Stimulated activated CD8-positive, alpha-beta memory T cell treated with anti-CD3 and anti-CD28 coated beads, Interleukin-4, amount 100 ng/mL, for 1 hour (primary cell): ENCODE measurements at places on chromosomes 12 and 14.

GRCh38 chr14:80930836-80931389 is 10.6 kb downstream of the CEP128 start:
- DNase-seq: no peak

DNA sequence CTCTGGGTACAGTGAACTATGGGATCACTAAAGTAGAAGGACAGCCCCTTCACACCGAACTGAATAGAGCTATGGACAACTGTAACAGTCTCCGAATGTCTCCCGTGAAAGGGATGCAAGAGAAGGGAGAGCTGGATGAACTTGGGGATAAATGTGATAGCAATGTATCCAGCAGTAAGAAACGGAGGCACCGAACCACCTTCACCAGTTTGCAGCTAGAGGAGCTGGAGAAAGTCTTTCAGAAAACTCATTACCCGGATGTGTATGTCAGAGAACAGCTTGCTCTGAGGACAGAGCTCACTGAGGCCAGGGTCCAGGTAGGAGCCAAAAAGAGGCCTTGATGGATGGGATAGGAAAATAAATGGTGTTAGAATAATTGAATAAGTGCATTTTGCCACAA is 3.5 kb downstream of the ALX1 start:
- no peak for DNase-seq

- no peak for DNase-seq
Measured at GRCh38 chr14:105482486-105483110, 4.1 kb upstream of the CRIP1 start.

- DNase-seq: no peak
Measured at GRCh38 chr12:70364695-70365397, 1.2 kb upstream of the KCNMB4 start.

GRCh38 chr12:110689281-110690126 is 589 bp upstream of the HVCN1 start:
- peak; percentile 15 for DNase-seq

GRCh38 chr14:95059126-95059525 is 98.2 kb downstream of the DICER1 start:
- no peak for DNase-seq

DNA sequence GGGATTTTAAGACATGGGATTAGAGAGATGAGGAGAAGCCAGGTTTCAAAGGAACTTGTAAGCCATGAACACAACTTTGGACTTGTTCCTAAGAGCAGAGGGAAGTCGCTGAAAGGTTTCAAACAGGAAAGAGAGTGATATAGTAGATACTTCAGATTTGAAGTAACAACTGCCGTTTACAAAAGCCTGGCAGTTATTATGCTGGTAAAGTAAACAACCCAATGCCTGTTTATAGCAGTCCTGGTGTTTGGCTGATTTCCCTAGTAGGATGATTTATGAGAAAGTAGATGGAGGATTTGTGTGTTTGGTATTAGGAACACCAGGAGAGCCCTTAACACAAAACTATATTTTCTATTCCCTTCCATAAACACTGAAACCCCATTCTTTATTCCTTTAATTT is 285.7 kb downstream of the RMST start:
- no peak for DNase-seq

DNA sequence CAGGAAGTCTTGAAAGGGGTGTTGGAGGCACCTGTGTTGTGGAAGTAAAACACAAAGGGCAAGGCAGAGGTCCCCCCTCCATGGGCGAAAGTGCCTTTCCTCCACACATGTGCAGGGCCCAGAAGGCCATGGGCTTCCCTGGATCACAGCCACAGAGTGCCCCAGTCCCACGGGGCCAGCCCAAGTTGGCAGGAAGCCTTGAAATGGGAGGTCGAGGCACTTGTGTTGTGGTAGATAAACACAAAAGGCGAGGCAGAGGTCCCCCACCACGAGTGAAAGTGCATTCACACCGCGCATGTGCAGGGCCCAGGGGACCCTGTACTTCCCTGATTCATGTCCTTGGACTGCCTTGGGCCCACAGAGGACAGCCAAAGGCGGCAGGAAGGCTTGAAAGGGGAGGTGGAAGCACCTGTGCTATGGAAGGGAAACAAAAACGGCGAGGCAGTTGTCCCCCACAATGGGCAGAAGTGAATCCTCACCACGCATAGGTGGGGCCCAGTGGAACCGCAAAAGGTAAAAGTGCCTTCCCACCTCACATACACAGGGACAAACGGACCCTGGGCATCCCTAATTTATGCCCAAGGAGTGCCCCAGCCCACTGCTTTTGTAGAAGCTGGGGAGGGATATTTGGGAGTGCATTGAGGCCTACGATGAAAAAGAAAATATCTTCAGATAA is 585.4 kb downstream of the ALG10 start:
- no peak for DNase-seq

- DNase-seq: no peak
Measured at GRCh38 chr12:130981074-130981742, 27.5 kb downstream of the ADGRD1 start.

GRCh38 chr14:67581643-67582042 is 18.4 kb downstream of the PIGH start:
- DNase-seq: no peak

- DNase-seq: no peak
Measured at GRCh38 chr12:12870465-12870864, 20.9 kb upstream of the GPRC5A start.

- DNase-seq: no peak
Measured at GRCh38 chr12:91574391-91574790, 391.8 kb upstream of the DCN start.

- no peak for DNase-seq
Measured at GRCh38 chr12:71548893-71549292, 109.3 kb downstream of the LGR5 start.

GRCh38 chr12:5072311-5072710 is 28.6 kb downstream of the KCNA5 start:
- no peak for DNase-seq

GRCh38 chr14:70392676-70393075 is 24.2 kb downstream of the SYNJ2BP start:
- DNase-seq: no peak

GRCh38 chr12:4160314-4161040 is 113.1 kb upstream of the CCND2 start:
- DNase-seq: no peak

- DNase-seq: no peak
Measured at GRCh38 chr12:32201976-32202375, 95.3 kb downstream of the BICD1 start.

DNA sequence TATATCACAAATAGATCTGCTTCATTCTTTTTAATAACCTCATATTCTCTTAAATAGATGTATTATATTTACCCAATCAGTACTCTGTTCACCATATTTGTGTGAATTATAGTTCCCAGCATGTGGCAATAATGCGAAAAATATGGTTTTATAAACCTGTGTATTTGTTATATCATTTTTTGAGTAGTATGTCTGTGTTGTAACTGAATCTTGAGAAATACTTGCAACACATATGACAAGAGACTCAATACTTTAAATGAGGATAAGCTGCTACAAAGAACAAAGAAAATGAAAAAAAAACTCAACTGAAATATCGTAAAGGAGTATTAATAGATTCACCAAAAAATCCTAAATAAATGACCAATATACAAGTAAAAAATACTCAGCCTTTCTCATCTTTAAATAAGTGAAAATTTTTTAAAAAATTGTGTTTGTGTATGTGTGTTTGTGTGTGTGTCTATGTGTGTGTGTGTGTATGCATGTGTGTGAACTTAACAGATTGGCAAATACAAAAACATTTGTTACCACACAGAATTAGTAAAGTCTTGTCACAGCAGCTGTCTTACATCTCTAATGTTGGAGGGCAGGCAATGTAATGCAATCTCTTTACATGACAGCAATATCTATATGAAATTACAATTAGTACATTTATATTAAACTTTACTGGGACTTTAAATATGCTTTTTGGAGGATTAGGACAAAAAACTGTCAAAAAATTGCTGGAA is 441.9 kb upstream of the MGAT4C start:
- DNase-seq: no peak

GRCh38 chr14:23694949-23695663 is 58.9 kb downstream of the DHRS2 start:
- no peak for DNase-seq

DNA sequence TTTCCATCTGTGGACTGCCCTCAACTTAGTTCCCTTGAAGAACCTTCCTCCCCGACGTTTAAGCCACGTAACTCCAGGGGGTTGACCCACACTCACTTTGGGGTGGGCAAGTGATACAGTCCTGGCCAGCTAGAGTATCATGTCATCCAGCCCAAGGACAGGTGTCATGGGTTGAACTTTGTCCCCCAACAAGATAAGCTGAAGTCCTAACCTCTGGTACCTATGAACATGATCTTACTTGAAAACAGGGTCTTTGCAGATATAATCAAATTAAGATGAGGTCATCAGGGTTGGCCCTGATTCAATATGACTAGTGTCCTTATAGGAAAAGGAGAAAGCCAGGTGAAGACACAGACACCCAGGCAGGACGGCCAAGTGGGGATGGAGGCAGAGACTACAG is 68.6 kb downstream of the ITPK1 start:
- DNase-seq: no peak

- no peak for DNase-seq
Measured at GRCh38 chr14:89927186-89927865, 27.2 kb downstream of the EFCAB11 start.
